ENCODE measurements at places on chromosomes 6 and 20. TPM values are rescaled to one million over a fixed set of nuclear protein-coding genes. Genes with fewer than 3 reads are reported as not detected.

GRCh38 chr20:38770546-38770945 lies 22.3 kb downstream of the ACTR5 start:
- no peak for DNase-seq

GRCh38 chr6:135530113-135530512 lies 32.6 kb upstream of the AHI1 start:
- DNase-seq: no peak

DNA sequence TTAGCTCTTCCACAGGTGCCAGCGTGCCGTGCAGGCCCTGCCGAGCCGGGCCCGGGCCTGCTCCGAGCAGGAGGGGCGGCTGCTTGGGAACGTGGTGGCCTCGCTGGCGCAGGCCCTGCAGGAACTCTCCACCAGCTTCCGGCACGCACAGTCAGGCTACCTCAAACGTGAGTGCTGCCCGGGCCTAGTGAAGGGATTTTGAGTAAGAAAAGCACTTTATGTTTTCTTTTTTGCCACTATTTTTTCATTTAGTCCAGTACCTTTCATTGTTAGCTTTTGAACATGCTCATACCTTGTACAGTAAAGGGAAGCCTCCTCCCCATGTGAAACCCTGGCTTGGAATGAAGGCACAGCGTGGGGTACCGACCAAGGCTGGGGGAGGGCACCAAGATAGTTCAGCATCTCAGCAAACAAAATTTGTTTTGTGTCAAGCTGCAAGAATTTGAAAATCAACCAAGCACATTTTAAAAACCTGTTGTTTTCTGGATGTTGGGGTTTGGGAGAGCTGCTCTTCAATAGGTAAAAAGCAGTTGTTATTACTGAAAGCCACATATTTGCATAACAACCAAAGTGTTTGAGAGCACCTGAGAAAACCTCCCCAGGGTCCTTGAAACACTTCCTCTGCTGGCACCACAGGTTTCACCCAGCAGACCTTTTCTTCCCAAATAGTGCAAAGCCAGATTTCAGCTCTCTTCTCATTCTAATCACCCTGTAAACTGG lies 18.4 kb downstream of the STX16 start:
- no peak for DNase-seq

GRCh38 chr20:53623454-53624211 lies 30.0 kb upstream of the ZNF217 start:
- peak; percentile 63 for DNase-seq

DNA sequence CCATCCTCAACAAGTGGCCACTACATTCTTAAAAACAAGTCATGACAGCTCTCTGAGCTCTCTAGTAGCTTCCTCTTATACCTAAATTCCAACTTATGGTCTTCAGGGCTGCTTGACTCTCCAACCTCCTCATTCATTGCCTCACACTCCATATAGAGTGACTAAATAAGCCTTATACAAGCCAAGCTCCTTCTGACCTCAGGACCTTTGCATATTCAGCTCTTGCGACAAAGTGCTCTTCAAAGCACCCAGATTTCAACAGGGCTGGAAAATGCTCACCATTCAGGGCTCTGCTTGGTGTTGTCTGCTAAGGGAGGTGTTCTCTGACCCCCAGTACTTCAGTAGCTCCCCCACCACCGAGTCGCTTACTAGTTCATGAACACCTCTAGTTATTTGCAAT lies 3.7 kb downstream of the TREML2 start:
- no peak for DNase-seq

GRCh38 chr6:56742122-56742791 lies 99.6 kb upstream of the DST start:
- peak; percentile 42 for DNase-seq

GRCh38 chr6:158686311-158686710 lies 36.5 kb downstream of the SYTL3 start:
- no peak for DNase-seq

DNA sequence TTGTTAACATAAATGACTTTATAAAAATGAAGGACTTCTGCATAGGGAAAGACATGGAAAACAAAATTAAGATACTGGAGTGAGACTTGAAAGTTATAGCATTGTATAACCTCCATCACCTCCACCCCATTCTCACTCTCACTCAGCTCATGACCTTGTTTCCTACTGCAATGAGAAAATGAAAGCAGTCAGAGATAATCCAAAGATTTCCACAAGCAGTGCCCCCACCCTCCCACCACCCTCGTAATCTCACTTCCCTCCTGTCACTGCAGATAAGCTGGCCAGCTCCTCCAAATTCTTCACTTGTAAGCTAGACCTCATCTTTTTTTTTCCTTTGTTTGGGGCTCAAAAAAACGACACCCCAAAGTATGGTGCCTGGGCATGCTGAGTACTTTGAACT lies 52.9 kb upstream of the PROKR2 start:
- no peak for DNase-seq

DNA sequence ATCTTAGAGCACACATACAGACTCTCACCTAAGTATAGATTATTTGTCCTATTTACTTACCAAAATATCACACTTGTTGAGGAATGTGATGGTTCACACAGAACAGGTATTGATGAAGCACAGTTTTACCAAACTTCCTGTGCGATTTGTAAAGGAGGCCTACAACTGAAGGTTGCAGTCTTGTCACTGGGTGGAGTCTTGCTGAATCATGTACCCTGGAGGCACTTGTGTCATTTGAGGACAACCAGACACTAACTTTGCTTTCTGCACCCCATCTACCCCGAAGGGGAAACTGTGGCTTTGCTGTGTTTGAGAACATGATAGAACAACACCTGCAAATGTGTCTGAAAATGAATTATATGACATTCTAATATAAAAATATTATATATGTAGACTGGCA lies 32.4 kb upstream of the HINT3 start:
- DNase-seq: no peak

- DNase-seq: no peak
Observed at GRCh38 chr6:25990172-25990873, 27.7 kb downstream of the TRIM38 start.

- DNase-seq: no peak
Observed at GRCh38 chr6:80480421-80481157, 374.1 kb downstream of the BCKDHB start.

GRCh38 chr20:19809505-19809904 lies 51.4 kb downstream of the RIN2 start:
- DNase-seq: no peak

DNA sequence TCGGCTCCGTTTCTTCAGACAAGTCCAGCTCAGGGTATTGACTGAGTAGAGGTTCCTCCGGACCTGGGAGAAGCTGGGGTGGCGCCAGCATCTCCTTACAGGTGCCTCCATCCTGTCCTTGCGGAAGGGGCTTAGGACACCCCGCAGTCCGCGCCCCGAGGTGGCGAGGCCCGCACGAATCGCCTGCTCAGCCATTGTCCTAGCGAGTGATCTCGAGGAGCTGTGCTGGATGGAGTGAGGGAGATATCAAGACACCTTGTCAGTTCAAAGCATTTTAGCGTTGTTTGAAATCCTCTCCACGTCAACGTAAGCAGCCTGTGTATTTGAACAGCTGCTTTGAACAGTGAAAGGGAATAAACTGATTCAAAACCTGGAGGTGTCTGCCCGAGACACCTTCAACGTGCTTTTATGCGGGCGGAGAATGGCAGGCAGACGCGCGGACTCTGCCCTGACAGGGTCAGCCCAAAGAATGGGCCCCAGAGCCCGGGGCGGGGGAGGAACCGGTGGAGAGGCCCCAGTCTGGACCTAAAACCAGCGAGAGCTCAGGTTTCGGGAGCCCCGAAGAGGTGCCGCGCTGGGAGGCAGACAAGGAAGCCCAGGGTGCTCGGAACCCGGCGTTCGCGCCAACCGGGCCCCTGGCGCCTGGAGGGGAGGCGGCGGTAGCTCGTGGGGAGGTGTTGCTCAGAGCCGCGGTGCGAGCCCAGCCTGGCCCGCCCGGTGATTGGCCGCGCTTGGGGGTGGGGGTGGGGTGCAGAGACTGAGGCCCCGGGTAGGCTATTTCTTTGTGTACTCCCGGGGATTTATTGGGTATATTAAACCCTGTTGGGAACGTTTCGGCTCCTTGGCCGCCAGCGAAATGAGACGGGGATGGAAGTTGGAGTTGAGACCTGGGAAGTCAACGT lies 3.1 kb upstream of the POU3F2 start:
- no peak for DNase-seq

DNA sequence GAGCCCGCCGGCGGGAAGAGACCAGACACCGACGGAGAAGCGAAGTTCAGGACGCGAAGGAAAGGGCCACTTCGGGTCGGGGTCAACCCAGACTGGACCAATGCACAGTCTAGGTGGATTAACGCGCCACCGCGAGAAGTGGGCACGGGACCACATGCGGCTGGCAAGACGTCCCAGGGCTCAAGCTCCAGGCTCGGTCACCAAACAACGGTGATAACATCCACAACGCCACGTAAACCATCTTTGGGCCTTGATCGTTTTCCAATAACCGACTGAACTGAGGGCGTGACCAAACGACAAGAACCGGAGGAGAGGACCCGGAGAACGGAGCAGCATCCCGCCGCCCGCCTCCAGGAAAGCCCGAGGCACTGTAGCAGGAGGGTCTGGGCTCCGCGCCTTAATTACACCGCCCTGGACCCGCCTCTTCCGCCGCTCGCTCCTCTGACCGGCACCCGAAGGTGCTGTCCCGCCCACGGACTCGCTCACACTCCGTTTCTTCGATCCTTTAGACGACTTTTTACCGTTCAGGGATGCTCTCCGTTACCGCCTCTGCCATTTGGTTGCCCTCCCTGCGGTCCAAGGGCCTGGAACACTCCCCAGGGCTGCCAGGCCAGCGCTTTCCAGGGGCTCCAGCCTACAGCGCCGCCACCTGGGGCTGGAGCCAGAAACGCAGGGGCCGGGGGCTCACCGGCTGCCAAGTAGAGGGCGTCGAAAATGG lies 44.1 kb downstream of the DPPA5 start:
- DNase-seq: peak; percentile 65

GRCh38 chr6:75353644-75354043 lies 69.1 kb upstream of the TMEM30A start:
- DNase-seq: no peak

- no peak for DNase-seq
Observed at GRCh38 chr20:57473246-57474048, 51.5 kb downstream of the CTCFL start.

DNA sequence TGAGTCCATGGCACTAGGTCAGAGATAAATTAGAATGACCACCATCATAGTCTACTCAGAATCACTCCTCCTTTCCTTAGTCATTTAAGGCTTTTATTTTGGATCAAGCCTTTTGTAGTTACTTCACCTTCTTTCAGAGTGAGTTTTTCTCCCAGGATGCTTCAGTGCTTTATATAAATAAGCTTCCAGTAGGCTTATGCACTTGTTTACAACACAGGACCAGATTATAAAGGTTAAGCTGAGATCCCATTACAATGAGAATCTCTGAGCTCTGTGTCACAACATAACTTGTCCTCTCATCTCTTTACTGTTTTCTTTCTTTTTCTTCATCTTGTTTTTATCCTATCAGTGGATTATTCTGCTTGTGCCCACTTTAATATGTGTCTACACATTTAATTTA lies 47.9 kb downstream of the CEP57L1 start:
- DNase-seq: no peak

GRCh38 chr20:20073801-20074371 lies 21.6 kb downstream of the CFAP61 start:
- DNase-seq: no peak

DNA sequence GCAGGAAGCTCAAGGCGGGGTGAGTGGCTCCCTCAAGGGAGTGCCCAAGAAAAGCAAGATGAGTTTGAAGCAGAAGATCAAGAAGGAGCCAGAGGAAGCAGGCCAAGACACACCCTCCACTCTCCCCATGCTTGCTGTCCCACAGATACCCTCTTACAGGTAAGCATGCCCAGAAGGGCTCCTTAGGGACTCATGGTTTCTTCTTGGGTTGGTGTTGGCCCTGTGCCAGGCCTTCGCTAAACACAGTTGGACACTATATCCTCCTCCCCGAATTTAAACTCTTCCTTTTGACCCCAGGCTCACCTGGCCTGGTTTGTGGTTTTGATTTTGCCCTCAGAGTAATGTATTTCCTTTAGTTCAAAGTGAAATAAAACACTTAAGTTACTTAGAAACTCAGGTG lies 5.1 kb downstream of the BRPF3 start:
- no peak for DNase-seq

DNA sequence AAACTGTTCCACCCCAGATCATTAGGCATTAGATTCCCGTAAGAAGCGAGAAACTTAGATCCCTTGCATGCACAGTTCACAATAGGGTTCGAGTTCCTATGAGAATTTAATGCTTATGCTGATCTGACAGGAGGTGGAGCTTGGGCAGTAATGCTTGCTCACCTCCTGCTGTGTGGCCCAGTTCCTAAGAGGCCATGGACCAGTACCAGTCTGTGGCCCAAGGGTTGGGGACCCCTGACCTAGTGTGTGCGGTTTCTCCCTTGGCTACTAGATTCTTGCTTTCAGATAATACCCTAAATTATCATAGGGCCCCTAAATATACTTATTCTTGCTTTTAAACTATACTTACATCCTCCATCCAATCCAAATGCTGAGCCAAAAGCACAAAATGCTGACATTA lies 1.9 kb upstream of the GPSM3 start:
- DNase-seq: no peak

Gene KCNQ2
- total RNA-seq: 2.2 TPM

Gene EYA4
- total RNA-seq: 2.9 TPM

Gene ARMH2
- not detected for total RNA-seq

Gene TGM3
- not detected for total RNA-seq

Gene CAGE1
- total RNA-seq: not detected

Gene TXLNB
- total RNA-seq: not detected

Gene ATF6B
- total RNA-seq: 73.3 TPM

Gene CRIP3
- not detected for total RNA-seq

Gene SNX9
- 26.3 TPM for total RNA-seq

Gene AGER
- 2.8 TPM for total RNA-seq
